Renal pelvis (tissue), 12 donors: ENCODE measurements at places on chromosomes 12 and 14.

- no peak for DNase-seq
Observed at GRCh38 chr12:123997033-123997822, 24.2 kb downstream of the ZNF664 start.

DNA sequence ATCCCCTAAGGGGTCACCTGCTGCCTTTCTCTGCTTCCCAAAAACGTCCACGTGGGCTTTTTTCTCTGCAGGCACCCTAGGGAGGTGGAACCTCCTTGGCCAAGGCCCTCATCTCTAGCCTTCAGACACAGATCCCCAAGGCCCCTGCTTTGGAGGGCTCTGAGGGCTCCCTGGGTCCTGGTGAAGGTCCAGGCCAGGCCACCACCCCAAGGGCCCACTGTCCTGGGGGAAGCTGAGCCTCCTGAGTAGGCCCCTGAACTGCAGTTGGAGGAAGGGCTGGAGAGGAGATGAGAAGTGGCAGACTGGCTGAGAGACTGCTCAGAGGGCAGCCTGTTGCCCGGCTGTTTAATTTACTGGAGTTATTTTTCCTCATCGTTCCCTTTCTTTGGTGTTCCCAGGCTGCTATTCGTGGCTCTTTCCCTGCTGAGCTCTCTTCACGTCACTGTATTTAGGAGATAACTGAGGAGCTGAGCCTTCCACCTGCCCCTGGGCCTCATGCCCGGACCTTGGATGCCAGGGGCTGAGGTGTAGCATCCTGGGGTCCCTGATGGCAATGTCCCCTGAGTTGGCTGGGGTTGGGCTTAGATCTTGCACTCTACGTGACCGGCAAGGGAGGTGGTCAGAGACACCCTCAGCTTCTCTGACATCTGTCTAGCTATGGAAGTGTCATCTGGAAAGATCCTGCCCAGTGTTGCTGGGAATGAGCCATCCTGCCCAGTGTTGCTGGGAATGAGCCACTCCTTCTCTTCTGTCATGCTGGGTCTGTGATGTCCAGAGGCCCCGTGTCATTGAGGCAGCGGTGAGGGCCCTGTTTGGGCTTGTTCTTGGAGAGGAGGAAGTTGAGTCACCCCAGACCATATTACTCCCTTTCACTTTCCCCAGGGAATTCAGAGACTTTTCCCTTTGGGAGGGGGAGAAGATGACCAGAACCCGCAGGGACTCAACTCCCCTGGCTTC lies 139.8 kb downstream of the TSPAN9 start:
- DNase-seq, result no peak

DNA sequence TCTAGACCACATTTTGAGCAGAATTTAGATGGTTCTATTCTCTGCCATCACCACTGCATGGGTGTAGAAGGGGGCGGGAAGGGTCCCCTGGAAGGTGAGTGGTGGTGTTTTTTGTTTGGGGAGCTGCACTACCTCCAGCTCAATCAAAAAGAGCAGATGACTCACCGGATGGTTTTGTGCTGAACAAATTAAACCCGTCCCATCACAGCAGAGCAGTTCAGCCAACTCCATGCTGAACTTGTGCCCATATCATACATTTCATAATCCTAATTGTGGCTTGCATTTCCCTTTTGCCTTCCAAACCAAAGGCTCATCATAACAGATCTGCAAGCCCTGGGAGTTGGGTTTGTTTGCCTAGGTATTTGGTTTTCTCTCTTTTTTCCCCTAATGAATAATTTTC lies 53.0 kb upstream of the RPH3A start:
- no peak for DNase-seq

- peak; percentile 35 for DNase-seq
Observed at GRCh38 chr12:98126637-98127335, 388.6 kb upstream of the TMPO start.

DNA sequence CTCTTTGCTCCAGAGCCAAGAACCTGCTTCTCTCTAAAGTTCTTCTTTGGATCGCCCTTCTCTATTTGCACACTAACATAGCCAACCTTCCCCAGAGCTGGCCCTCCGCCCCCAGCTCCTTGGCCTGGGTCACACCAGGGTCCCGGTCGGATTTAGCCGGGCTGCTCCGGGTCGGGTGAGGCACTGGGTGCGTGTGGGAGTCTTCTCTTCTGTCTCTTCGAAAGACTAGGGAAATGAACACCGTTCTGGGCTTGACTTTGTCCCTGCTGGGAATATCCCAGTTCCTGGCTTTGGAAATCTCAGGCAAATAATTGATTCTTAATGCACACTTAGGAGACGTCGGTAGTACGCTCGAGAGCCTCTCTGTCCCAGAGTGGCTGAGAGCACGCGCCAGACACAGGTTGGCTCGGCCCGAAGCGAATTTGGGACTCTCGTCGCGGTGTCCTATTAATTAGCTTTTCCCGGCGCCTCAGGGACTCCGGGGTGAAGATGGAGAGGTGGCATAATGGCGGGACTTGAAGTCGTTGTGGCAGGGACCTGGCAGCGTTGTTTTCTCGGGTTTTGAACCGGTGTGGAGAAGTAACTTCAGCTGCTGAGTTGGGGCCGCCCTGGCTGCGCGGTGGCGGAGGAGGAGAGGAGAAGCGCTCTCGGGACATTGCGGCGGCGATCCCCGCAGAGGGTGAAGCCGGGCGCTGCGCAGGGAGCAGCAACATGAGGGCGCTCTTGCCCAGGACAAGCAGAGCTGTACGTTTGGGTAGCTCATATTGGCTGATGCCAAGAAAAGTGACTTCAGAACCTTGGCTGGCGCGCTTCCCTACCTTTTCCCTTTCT lies 7.5 kb downstream of the FOXG1 start:
- no peak for DNase-seq

DNA sequence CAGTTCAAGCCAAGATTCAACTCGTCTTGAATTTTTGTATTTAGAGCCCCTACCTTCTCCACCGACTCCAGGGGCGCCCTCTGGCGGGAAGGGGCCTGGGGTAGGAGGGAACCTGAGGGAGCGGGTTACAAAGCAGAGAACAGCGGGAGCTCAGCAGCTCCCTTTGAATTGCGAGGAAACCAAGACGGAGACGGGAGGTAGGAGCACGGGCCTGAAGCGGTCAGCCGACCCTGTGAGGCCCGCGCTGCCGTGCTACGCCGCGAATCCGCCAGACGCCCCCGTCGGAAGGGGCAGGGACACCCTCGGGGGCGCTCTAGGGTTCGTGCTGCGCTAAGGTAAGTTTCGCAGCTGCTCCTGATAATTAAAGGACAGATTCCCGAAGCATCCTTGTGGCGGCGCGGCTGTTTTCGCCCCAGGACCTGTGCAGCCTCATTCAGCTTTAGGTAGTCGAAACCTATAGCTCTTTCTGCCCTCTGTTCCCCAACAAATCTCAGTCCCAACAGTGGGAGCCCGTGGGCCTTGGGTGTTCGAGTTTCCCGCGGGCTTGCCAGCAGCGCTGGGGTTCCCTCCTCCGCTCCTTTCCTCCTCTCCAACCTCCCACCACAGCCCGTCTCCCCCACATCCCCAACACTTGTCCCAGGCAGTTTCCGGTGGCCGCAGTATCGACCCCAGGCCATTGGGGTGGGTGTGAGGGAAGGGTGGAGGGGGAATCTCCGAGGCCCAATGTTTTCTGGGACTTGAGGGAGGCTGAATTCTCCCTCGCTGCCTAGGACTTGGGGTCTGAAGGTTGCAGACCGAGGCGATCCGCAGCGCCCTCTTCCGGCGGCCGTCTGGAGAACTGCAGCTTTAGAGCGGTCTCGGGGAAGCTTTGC lies 5.1 kb upstream of the NKX2-1 start:
- peak; percentile 57 for DNase-seq

GRCh38 chr14:23122086-23122485 lies 3.0 kb upstream of the CEBPE start:
- no peak for DNase-seq
